ENCODE measurements at places on chromosomes 4 and X. TPM values are rescaled to one million over a fixed set of nuclear protein-coding genes. Genes with fewer than 3 reads are reported as not detected.

The PAGE4 gene
- not detected for total RNA-seq

The OTC gene
- not detected for total RNA-seq

The GK2 gene
- not detected for total RNA-seq

The KLHL15 gene
- 2.1 TPM for total RNA-seq

The ADH1C gene
- total RNA-seq, result 0.64 TPM

The ITM2A gene
- total RNA-seq, result 13.8 TPM

The ARMCX1 gene
- total RNA-seq, result 3.0 TPM

The UGT2B15 gene
- total RNA-seq, result not detected

The TMEM47 gene
- 0.92 TPM for total RNA-seq

The IL2 gene
- total RNA-seq, result not detected

The SOX3 gene
- total RNA-seq, result not detected

The MID1 gene
- 18.3 TPM for total RNA-seq

The PPP2R2C gene
- total RNA-seq, result 65.7 TPM

The UNC5C gene
- 0.16 TPM for total RNA-seq

The LRIT3 gene
- total RNA-seq, result 0.16 TPM

The PABPC5 gene
- not detected for total RNA-seq

The TAF7L gene
- 0.12 TPM for total RNA-seq

The CT45A3 gene
- not detected for total RNA-seq

The FGF5 gene
- total RNA-seq, result not detected

The GPR173 gene
- total RNA-seq, result 0.08 TPM

The PNMA5 gene
- total RNA-seq, result not detected

Data from esophagus mucosa (tissue), 1 donor.